ENCODE measurements at places on chromosomes 6 and 20. TPM values are rescaled to one million over a fixed set of nuclear protein-coding genes. Genes with fewer than 3 reads are reported as not detected.

Gene TSHZ2
- 10.5 TPM for total RNA-seq

- DNase-seq: no peak
These were observed 30.6 kb downstream of the RBM24 start for GRCh38 chr6:17311595-17312311.

GRCh38 chr6:161400671-161401070, 126.8 kb upstream of the AGPAT4 start:
- no peak for DNase-seq

GRCh38 chr6:170243386-170243785, 47.5 kb downstream of the DLL1 start:
- DNase-seq: no peak

DNA sequence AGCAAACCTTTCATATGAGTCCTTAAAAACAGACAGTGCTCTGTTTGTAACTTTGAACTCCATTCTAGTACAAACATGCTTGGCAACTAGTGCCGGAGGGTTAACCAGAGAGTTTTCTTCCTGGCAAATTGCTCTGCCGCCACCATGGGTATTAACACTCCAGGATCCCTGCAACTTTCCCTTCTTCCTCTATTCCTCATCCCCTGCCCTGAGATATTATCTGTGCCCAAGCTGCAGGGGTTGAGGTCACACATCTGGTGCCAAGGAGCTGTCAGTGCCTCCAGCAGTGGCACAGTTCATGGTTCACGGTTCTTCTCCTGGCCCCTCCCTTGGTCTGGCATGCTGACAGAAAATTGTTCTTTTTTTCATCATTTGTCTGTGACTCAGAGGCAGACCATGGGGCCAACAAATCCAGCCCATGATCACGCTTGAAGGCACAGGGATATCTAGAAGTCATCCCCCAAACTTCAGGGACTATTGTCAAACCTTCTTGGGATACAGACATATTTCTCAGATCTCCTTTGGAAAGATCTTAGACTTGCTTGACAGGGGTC, 77.5 kb downstream of the ATXN1 start:
- peak; percentile 88 for DNase-seq

DNA sequence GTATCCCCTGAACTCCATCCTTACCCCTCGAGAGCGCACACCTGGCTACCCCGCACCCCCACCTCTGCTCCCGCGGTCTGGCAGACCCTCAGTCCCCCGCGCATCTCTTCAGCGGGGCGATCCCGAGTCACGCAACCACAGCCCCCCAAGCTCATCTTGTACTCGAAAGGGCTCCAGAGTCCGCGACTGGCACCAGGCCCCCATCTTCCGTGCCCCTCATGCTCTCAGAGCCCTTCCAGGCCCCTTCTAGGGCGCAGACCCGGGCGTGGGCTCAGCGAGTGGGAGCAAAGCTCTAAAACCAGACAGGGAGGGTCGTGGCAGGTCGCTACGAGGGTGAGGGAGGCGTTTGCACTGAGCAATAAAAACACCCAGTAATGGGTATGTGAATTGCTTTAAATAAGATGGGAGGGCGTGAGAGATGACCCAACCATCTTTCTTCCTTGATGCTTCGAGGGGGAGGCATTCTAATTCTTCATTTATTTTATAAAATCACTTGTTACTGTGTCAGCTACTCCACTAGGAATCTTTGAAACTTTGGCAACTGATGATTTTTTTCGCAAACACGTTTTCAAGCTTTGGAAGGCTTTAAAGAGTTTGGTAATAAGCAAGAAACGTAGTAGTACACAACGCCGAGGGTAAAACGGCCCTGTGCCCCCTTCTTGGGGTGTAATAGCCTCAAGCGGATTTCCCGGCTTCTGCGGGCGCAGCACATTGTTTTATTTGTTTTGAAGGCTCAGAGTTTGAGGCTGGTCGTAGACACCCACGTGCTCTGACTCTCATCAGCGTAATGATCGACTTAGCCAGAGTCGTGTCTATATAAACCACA, 42.6 kb upstream of the SUPT3H start:
- no peak for DNase-seq

GRCh38 chr20:62787321-62787720, 9.0 kb upstream of the MRGBP start:
- DNase-seq: no peak

- DNase-seq: peak; percentile 95
These were observed 109.9 kb upstream of the THBS2 start for GRCh38 chr6:169363590-169363989.

Gene THEMIS
- 0.08 TPM for total RNA-seq

Gene CCR6
- 1.5 TPM for total RNA-seq

Gene ECT2L
- 0.08 TPM for total RNA-seq

Gene BPI
- not detected for total RNA-seq

GRCh38 chr20:48728042-48728825, 99.6 kb downstream of the PREX1 start:
- no peak for DNase-seq

GRCh38 chr6:43810965-43811732, 41.1 kb downstream of the VEGFA start:
- no peak for DNase-seq

- DNase-seq: no peak
These were observed 25.6 kb downstream of the MAN1A1 start for GRCh38 chr6:119323931-119324330.

DNA sequence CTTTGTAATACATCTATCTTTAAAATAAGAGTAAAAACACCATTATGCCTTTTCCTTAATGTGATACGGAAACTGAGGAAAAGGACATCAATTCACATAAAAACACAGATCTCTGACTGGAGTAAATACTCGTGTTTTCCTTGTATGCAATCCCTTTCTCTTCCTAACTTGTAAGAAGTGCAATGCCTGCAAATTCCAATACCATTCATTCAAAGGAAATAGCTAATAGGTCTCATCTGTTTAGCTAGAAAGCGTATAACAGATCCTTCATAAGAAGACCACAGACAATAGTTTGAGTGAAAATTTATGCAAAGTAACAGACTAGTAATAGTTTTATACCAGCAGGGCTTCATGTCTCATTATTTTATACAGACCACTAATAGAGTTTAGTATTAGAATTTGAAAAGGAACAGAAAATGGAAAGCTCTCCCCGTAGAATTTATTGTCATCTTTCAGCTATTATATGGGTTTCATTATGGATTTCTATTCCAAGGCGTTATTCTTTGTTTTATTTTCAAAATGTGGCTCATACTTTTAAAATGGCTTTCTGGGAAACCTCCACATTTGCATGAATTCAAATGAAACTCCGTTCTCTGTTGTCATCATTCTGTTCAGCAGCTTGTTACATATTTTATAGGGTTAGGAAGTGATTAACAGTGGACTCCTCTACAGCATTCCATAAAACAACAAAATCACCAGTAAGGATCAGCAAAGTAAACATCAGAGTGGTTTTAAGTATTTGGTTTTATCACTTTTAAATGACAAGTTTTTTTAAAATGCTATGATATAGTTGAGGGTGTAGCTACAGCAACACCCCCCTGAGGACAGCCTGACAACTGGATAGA, 186.7 kb downstream of the BTBD9 start:
- DNase-seq: no peak

- DNase-seq: peak; percentile 50
These were observed 260.5 kb downstream of the DLL1 start for GRCh38 chr6:170030284-170030815.

- DNase-seq: no peak
These were observed 1195.1 kb upstream of the MAP3K7 start for GRCh38 chr6:91781946-91782345.

Gene SH3BGRL2
- total RNA-seq: 19.1 TPM

DNA sequence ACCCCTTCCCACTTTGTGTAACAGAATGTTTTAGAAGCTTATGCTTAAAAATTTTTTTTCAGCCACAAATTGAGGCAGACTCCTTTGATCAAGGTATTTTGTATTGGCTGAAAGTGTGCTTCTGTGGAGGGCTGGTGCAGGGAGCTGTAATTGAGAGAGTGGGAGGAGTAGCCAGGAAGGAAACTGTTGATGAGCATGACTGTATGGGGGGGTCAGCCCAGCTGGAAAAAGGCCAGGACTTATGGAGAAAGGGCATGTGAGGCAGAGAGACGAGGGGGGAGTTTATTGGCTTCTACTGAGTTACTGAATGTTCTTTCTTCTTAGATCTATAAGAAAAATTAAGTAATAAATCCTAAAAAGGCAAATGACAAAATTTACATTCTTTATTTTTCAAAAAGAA, 13.4 kb downstream of the RFPL4B start:
- DNase-seq: no peak

DNA sequence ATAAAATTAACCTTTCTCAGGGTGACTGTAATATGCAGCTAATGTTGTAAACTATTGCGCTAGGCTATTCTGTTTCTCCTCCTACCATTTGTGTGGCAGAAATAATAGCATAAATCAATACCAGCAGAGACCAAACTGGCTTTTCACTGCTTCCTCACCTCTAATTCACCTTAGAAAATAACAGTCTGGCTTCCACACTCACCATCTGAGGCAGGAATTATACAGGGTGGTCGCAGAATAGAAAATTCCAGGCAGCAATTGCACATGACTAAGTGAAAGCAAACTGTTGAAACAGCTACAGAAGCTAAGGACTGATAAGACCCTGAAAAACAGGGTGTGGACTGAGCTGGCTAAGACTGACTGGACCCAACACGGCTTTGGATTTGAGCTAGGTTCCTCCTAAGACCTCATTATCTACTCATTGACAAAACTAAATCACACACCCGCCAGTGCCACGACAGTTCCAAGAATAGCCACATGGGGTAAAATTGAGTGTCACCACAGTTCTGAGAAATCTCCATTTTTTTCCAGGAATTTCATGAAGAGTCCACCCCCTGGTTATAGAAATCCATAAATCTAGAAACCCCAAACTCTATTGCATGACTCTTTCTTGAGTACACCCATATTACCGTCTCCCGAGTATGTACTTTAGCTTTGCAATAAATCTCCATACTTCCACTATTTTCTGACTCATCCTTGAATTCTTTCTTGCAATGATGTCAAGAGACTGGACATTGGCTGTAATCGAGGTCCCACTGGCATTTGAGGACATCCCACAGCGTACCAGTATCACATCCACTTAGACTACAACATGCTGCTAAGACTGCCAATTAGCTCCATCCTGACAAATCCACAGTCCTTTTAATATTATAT, 60.9 kb upstream of the KCNQ5 start:
- no peak for DNase-seq

DNA sequence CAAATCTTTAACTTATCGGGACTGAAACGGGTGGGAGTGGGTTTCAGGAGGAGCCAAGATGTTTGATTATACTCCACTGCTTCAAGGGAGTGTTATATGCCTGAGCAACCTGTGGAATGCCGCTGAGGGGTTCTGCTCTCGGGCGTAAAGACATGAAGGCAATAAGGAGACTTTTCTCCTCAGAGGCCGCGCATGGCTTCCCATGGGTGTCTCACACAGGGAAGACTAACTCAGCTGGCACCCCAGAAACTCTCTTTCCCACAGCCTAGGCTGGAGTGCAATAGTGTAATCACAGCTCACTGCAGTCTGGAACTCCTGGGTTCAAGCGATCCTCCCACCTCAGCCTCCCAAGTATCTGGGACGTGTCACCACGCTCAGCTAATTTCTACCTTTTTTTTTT, 5.1 kb upstream of the C20orf141 start:
- DNase-seq: peak; percentile 54

Gene ZNF322
- total RNA-seq: 9.0 TPM

GRCh38 chr6:152267967-152268845, 369.0 kb downstream of the SYNE1 start:
- DNase-seq: no peak

Gene CTCFL
- total RNA-seq: not detected

Gene TRIM40
- total RNA-seq: not detected

DNA sequence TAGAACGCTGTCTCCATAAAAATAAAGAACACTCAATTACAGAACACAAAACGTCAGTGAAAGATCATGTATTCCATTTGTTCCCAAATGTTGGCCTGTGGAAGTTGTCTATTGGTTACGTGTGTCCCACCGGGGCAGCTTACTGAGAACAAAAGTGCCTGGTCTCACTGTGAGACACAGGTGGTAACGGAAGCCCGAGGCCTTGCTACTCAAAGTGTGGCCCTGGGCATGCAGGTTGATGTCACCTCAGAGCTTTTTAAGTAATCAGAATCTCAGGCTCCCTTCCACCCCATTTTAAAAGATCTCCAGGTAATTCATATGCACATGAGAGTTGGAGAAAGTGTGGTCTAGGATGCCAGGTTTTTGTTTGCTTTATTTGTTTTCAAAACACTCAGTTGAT, 422.5 kb upstream of the OPRM1 start:
- no peak for DNase-seq

Gene EYA2
- total RNA-seq: 4.2 TPM

GRCh38 chr6:90220273-90220672, 76.4 kb downstream of the BACH2 start:
- DNase-seq: no peak

DNA sequence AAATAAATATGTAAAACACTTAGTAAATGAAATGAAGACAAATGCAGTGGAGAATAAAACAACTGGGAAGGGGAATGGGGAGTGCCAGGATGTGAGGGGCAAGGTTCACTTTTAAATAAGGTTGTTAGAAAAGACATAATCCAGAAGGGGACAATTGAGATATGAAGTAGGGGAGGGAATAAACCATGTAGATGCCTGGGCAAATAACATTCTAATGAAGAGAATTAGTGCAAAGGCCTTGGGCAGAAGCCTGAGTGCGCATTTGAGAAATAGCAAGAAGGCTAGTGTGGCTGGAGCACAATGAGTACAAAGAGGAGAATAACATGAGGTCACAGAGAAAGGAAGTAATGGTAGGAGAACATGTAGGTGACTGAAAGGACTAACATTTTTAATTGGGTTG, 2.4 kb downstream of the CEP57L1 start:
- DNase-seq: no peak

- DNase-seq: no peak
These were observed 10.5 kb upstream of the BHLHE23 start for GRCh38 chr20:63017076-63017825.

GRCh38 chr6:34128045-34128444, 17.8 kb downstream of the GRM4 start:
- no peak for DNase-seq

DNA sequence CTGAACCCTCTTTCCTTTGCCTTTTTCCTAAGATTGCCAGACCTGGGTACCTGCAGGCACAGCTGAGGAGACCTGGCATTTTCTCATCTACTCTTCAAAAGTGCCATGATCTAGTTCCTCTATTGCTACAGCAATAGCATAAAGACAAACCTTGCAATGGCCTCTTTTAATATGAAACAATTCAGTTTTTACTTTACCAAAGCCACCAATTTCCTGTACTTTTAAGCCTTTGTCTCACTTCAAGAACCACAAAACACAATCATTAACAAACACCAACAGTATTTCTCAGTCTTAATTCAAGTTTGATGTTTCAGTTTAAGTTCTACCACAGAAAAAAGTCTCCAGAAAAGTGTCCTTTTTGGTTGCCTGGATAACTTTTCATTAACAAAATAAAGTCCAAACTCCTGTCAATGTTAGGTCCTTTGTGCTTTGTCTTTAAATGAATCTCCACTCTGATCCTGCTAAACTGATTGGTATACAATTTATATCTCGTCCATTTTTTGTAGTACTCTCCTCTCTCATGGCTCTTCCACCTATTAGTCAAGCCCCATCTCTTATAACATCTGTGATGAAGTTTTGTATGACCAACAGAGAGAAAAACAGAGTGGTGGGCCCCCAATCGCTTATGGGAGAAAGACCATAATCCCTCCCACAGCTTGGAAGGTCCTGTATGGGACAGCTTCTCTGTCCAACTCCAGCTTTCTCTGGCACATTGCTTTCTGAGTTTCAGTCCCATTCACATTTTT, 50.5 kb upstream of the THEMIS start:
- DNase-seq: no peak
